Lower lobe of right lung (tissue), 2 donors: ENCODE measurements at places on chromosomes 6 and 20. TPM values are rescaled to one million over a fixed set of nuclear protein-coding genes. Genes with fewer than 3 reads are reported as not detected.

Gene FAM83C
- not detected for total RNA-seq

Gene PRIM2
- 9.1 TPM for total RNA-seq

Gene BFSP1
- total RNA-seq: 2.4 TPM

Gene APCDD1L
- total RNA-seq: not detected

Gene GJA10
- not detected for total RNA-seq

Gene PXMP4
- 60.5 TPM for total RNA-seq

Gene PAK5
- 0.21 TPM for total RNA-seq

Gene CFAP206
- 3.9 TPM for total RNA-seq

Gene TPD52L1
- total RNA-seq: 15.6 TPM

Gene MLIP
- total RNA-seq: not detected

Gene NMBR
- total RNA-seq: not detected

Gene HLA-DOB
- total RNA-seq: 0.95 TPM

Gene HLA-A
- 1,064 TPM for total RNA-seq

Gene SNX14
- 86.7 TPM for total RNA-seq

Gene LST1
- total RNA-seq: 127 TPM
